ENCODE measurements at places on chromosomes 6 and 20.

DNA sequence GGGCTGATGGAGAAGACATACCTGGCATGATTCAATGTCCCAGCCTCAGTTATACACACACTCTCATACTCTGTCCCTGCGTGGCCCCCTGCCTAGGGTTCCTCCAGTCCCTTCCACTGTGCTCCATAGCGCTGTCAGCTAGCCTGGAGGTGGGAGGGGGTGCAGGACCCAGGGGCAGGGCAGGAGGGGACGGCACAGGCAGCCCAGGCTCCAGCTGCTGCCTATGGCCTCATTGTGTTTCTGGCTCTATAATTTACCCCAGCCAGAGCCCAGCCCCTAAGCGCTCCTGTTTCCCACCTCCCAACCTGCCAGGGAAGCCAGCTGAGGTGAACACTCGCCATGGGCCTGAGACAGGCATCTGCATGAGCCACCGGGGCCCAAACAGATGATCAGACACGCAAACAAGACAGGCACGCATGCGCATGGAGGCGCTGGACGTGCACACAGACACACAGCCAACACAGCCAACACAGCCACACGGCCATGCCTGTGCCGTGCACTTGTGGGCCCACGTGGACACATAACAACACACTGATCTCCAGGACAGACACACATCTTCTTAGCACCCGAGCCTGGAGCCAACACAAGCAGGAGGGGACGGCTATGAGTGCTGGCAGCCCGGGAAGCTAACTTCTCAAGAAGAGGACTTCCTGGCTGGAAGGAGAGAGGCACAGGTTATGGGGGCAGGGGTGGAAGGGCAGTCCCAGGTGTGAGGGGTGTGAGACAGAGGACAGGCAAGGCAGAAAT is 124.9 kb downstream of the GRM4 start:
- no peak for DNase-seq

DNA sequence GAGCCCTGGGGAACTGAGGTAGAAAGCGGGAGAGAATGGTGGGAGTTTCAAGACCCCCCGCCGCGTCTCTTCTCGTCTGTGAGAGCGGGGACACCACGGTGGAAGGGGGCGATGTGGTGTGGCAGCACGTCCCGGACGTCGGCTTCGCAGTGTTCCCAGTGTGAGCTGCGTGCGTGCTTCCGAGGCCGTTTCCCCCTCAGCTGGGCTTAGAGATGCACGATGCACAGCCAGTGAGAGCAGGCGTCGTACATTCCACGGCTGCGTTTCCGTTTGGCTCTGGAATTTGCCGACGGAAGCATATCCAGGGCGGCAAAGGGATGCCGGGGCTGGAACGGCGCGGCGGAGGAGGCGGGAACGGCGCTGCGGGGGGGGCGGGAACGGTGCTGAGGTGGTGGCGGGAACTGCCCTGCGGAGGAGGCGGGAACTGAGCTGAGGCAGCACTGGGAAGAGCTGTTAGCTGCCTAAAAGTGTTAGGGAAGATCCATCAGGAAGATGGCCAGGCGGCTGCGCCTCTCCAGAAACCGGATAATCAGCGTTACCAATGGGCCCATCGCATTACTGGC is 37.7 kb downstream of the KIF25 start:
- DNase-seq: no peak

GRCh38 chr6:12803486-12803885 is 86.9 kb downstream of the PHACTR1 start:
- DNase-seq: no peak

DNA sequence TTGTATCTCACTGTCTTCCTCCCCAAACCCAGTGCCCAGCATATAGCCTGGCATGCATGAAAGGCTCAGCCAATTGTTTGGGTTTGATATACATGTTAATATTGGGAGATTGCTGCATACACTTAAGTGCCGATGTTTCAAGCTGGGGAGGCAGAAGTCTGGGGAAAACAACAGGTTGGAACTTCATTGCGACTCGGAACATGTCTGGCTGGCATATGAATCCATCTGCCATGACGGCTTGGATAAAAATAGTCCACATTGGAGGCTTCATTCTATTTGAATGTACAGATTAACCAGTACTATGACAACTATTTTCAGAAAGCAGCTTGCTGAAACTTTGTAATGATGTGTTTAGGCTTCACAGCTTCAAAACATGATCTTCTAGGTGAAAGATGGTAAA is 261.0 kb downstream of the CDH26 start:
- no peak for DNase-seq

- no peak for DNase-seq
Observed at GRCh38 chr6:163986313-163986712, 571.8 kb downstream of the QKI start.

DNA sequence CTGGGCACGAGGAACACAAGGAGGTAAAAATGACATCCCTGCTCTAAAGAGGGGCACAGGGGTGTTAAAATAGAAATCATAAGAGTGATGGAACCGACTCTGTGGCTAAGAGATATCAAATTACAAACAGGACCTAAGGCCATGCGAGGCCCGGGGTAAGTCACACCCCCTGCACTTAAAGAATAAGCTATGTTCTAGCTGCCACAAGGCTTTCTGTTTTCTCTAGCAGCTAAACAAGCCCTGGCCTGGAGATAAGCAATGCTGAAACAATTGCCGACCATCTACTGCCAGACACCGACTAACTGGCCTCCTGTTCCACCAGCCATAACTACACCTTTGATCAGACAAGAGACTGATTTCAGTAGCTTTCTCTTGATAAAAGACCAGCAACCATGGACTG is 32.4 kb downstream of the MDGA1 start:
- no peak for DNase-seq

GRCh38 chr20:3706774-3707507 is 5.5 kb downstream of the SIGLEC1 start:
- no peak for DNase-seq

GRCh38 chr6:35388030-35388429 is 45.7 kb downstream of the PPARD start:
- DNase-seq: no peak

DNA sequence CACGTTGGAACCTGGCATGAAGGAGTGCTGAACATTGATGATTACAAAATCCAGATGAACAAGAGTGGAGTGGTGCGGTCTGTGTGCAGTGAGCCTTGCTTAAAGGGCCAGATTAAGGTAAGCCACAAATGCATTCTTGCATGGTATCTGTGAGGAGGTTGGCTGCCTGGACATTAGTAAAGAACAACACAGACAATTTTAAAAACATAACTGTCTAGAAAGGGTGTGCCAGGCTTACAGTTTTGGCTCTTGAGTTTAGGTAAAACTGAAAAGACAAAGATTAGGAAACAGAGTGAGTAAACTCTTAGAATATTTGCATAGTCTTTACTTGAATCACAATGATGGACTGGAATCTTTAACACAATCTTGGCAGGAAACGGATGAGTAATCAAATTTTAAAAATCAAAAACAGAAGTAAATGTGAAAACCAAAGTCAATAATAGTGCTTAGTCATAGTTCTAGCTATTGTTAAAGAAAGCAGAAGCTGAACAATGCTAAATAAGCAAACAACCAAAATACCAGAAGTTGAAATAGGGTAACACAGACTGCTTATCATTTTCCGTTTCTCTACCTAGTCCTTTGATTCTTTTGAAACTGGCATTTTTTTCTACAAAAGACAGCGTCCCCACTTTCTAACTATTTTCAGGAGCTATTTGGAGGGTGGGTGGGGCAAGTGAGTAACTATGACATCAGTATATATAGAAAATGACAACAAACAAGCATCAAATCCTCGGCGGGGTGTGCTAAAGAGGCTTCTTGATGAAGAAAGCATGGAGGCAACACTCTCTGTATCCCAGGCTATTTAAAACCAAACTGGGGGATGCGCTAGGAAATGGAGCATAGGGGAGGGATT is 185.8 kb upstream of the RAB32 start:
- DNase-seq: no peak

DNA sequence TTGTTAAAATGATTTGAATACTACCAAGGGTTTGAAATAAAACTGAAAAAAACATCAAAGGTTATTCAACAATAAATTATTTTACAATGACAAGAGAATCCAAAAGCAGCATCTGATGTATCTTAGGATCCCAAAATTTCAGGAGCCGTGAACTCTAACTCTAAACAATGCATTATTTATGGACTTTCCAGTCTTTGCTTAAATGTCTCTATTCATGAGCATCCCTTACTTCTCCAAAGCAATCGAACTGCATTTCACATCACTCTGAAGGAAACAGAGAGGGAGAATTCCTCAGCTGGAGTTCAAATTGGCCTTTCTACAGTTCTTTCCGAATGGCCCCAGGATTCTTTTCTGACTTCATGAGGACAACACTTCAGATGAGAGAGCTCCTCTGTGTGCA is 229.1 kb downstream of the CBLN4 start:
- DNase-seq: no peak

DNA sequence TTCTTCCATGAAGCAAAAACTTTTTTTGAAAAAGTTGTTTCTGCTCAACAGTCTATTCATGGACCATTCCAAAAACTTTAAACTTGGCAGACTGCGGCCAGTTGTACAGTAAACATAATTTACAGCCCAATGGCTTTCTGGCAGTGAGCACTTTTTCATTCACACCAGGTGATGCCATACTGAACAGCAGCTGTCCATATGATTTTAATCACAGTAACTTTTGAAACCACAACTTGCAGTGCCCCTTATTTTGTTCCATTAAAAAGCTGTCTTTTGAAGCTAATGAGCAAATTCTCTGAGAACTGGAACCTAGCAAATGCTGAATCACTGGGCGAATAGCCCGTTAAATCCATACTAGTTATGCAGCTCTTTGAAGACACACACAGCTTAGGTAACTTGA is 576.6 kb downstream of the PTPRT start:
- DNase-seq: no peak

GRCh38 chr6:15456422-15456821 is 206.4 kb downstream of the DTNBP1 start:
- no peak for DNase-seq

DNA sequence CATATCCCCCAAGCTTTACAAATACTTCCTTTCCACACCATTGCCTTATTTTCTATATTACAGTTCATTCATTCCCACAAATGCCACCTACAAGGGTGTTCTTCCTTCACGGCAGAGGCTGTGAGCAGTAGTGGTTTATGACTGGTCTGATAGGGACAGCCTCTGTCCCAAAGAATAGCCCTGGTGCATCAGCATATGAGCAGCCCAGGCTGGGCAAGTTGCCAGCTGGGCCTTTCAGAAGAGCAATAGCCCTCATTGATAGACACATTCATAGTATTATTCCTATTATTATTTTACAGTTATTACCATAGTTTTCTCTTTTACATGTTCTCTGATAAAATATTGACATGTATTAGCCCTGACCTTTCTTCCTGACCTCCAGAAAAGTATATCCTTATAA is 149.9 kb downstream of the MMS22L start:
- no peak for DNase-seq

DNA sequence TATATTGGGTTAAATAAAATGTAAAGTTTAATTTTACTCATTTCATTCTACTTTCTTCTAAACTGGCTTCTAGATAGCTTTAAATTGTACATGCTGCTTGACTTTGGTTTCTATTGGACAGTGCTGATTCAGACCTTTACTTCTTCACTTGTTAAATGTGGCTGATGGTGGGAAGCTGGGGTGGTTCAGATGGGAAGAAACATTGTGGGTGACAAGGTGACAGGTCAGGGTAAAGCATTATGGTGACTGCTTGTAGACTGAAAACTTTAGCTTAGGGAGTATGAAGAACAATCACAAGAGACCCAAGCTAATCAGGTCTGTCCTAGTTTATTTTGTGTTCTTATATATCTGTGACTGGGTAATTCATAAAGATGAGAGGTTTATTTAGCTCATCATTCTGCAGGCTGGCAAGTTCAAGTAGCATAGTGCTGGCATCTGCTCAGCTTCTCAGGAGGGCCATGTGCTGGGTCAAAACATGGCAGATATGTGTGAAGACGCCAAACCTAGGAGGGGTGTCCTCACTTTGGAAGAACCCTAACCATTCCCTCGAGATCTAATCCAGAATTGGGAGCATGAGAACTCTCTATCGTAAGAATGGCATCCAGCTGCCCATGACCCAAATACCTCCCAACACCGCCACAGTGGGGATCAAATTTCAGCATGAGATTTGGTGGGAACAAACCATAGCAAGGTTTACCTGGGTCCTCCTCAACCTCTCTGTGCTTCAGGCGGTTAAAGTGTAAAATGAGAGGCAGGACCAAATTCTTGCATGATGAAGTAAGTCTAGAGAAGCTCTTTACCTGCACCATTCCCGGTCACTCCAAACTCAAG is 102.8 kb downstream of the FYN start:
- DNase-seq: no peak

GRCh38 chr6:116444575-116444974 is 16.6 kb upstream of the CALHM6 start:
- no peak for DNase-seq

DNA sequence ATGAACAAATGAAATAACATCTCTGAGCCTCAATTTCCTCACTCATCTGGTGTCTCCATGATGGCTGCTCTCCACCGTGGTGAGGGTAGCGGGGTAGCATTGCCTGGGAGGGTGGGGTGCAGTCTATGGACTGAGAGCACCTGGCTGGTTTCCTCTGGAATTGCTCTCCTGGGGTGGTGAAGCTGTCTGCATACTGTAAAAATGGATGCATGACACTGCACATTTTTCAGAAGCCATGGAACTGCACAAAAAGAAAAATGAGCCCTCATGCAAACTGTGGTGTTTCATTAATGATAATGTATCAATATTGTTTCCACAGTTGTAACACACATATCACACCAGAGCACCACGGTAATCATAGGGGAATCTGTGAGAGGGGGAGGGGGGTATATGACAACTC is 12.1 kb upstream of the ITPR3 start:
- DNase-seq: no peak

DNA sequence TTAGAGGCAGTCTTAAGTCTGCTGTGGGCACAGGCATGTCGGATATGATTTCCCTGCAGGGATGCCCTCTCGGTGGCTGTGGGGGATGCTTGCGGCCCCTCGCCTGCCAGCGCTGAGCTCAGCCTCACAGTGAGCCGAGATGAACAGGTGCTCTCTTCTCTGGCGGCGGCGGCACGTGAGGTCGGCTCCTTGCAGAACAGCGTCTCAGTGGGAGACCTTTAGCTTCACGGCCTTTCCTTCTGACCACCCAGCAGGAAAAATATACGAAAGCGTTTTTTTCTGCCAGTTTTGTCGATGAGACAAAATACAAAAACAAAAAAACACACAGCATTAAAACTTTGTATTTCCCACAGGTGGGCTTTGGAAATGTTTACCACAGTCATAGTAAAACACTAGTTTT is 23.6 kb downstream of the FOXA2 start:
- DNase-seq: no peak

GRCh38 chr20:61170496-61171320 is 81.4 kb upstream of the CDH4 start:
- DNase-seq: no peak

DNA sequence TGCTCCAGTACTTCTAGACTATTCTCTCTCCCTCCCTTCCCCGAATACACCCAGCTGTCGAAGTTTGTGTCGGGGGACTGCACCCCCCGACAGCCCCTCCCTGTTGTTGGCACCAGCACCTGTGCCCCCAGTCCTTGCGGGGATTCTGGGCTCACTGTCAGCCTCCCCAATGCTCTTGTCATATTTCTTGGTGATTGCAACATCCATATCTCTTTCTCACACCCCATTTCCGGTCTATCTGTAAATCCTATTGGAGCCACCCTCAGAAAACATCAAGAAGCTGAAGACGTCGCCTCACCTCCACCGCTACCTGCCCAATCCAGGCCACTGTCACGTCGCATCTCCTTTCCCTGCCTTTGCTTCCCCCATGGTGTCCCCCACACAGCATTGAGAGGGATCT is 32.6 kb upstream of the VSTM2L start:
- no peak for DNase-seq

- no peak for DNase-seq
Observed at GRCh38 chr6:156699017-156699421, 78.2 kb upstream of the ARID1B start.

Measured in stimulated activated CD8-positive, alpha-beta memory T cell treated with anti-CD3 and anti-CD28 coated beads, Interleukin-4, amount 100 ng/mL, for 1 hour (primary cell).